ENCODE measurements at places on chromosomes 4 and X.

DNA sequence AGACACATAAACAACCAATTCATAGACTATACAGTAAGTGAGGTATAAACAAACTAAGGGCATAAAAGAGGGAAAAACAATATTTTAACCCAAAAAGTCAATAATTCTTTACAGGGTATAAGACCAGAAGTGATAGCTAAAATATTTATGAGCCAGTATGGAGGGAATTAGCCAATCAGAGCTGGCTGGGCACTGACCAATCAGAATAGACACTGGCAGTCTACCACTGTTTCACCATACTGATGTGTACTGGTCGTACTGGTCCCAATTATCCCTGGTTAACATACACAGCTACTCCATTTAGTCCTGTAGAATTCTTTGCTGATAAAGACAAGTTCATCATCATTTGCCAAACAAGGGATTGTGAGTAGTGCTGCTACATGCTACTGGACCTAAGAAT, 9.8 kb upstream of the SLC9B1 start:
- DNase-seq: no peak

GRCh38 chrX:49198540-49199314, 1.3 kb downstream of the SYP start:
- no peak for DNase-seq

DNA sequence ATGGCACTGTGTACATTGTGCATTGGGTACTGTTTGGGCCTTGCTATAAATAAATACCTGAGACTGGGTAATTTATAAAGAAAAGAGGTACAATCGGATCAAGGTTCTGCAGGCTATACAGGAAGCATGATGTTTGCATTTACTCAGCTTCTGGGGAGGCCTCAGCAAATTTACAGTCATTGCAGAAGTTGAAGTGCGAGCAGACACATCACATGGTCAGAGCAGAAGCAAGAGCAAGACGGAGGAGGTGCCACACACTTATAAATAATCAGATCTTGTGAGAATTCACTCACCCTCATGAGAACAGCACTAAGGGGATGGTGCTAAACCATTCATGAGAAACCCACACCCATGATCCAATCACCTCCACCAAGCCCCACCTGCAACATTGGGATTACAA, 505.0 kb downstream of the ARAP2 start:
- no peak for DNase-seq

- DNase-seq: no peak
Observed at GRCh38 chrX:71221145-71221544, 1.9 kb upstream of the GJB1 start.

- peak; percentile 47 for DNase-seq
Observed at GRCh38 chr4:169009286-169010124, 550 bp downstream of the CBR4 start.

GRCh38 chr4:87527431-87528220, 1.6 kb downstream of the SPARCL1 start:
- DNase-seq: no peak

DNA sequence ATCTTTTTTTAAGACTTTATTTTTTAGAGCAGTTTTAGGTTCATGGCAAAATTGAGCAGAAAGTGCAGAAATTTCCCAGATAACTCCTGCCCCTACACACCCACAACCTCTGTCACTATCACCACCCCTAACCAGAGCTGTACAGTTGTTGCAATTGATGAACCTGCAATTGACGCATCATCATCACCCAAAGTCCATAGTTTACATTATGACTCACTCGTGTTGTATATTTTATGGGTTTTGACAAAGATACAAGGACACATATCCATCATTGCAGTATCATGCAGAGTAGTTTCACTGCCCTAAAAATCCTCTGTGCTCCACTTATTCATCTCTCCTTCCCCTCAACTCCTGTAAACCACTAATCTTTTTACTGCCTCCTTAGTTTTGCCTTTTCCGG, 34.5 kb upstream of the WAS start:
- peak; percentile 3 for DNase-seq

DNA sequence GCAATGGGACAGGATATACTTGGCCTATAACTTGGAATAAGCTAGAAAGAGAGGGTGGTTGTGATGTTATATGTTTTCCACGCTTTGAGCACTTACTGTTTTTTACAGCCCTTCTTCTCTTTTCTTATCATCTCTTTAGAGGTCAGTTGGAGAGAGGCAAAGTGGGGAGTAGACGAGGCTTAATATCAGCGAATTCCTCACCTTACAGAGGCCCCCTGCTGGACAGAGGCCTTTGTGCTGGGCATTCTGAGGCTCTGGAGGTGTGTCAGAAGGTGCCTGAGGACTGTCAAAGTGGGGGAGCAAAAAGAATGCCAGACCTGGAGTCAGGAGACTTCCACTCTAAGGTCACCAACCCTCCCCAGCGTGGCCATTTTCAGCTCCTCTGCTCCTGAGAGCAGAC, 42.5 kb downstream of the MAMLD1 start:
- DNase-seq: no peak

- no peak for DNase-seq
Observed at GRCh38 chrX:144259054-144259453, 375.2 kb downstream of the UBE2NL start.

DNA sequence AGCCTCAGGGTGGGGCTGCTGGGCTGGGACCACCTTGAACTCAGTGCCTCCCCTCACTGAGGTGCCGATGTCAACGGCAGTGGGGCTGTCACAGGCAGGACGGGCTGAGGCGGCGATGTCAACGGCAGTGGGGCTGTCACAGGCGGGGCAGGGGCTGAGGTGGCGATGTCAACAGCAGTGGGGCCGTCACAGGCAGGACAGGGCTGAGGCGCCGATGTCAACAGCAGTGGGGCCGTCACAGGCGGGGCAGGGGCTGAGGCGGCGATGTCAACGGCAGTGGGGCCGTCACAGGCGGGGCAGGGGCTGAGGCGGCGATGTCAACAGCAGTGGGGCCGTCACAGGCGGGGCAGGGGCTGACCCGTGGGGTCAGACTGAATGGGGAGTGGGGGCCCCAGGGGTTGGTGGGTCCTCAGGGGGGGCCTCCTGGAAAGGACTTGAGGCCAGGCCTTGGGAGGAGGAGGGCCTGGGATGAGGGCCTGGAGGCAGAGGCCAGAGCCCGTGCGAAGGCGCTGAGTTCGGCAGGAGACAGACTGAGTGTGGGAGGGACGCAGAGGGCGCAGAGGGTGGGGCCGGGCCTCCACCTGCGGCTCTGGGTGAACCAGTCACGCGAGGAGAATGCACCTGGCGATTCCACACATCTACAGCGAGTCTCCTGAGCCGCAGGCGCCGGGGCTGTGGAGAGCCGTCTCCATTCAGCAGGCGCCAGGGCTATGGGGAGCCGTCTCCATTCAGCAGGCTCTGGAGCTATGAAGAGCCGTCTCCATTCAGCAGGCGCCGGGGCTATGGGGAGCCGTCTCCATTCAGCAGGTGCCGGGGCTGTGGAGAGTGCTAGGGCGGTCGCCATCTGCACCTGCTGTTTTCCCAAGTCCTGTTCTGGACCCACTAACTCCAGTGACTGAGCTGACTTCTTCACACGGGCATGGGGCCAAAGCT, 22.9 kb downstream of the ATP5ME start:
- DNase-seq: no peak

- peak; percentile 69 for DNase-seq
Observed at GRCh38 chrX:44036336-44036735, 63.1 kb upstream of the NDP start.

DNA sequence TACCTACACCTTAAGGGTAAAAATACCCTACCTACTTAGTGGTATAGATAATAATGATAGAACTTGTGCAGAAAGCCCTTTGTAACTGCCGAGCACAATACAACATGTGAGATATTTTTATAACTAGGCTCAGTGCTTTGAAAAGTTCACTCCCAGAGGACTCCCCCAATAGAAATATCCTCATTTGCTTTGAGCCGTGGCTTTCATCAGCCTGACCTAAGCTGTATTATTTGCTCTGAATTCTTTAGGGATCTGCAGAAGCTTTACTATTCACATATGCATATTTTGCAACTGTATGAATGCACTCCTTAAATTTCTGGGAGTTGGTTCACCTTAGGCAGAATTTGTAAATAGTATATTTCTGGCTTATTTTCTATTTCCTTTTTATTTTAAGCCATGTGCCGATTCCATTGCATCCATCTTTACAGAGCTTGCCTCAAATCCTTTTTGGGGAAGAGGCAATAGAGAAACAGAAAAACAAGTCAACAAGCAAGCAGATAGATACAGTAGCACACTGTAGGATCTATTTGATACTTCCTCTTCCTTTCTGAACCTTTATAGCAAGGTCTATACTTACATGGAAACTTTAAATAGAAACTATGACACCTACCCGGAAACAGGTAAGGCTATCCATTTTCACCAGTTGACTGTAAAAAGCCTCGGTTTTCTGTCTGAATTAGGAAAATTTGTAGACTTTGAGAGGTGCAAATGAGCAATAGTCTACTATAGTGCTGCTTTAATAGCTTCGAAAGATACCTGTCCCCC, 242.5 kb upstream of the VCX3A start:
- DNase-seq: no peak
